Left colon (tissue), 2 donors: ENCODE measurements at places on chromosomes 16 and 17. TPM values are rescaled to one million over a fixed set of nuclear protein-coding genes. Genes with fewer than 3 reads are reported as not detected.
A peak's percentile ranks its signal among the peaks of the same experiment; 100 is the strongest.

DNA sequence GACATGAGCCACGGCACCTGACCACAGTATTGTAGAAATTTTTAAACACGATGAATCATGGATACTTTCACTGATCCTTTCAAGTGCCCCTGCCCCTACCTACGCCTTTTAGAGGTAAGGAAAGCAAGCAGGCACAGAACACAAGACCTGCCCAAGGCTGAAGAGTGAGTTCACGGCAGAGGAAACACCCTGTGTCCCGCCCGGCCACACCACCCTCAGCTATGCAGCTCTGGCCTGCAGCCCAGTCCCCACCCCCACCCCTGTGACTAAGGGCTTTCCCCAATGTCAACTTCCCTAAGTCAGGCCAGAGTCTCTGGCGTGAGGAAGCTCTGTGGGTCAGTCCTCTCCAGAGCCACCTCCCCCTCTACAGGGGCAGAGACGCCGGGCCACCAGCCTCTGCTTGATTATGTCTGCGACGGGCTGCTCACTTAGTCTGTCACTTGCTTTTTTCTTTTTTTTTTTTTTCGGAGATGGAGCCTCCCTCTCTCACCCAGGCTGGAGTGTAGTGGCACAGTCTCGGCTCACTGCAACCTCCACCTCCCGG lies 8.4 kb downstream of the SLC16A5 start:
- DNase-seq: peak; percentile 92

GRCh38 chr17:2138318-2138717 lies 83.4 kb downstream of the HIC1 start:
- peak; percentile 27 for DNase-seq

GRCh38 chr17:80913928-80914821 lies 77.5 kb upstream of the CHMP6 start:
- no peak for DNase-seq

DNA sequence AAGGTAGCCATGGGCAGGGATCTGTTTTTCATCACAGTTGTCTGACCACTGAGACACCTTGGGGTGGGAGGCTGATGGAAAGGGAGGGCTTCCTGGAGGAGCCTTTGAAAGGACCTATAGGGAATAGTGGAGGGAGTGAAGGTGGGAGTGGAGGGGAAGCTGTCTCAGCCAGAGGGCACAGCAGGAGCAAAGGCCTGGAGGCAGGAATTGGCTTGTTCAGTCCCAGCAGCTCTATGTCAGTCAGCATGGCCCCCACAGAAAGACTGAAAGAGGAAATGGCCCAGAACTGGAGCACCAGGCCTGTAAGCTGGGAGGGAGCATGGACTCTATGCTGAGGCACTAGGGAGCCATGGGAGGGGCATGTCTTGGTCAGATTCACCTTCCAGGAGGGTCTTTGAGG lies 12.8 kb upstream of the CBFB start:
- DNase-seq: no peak

DNA sequence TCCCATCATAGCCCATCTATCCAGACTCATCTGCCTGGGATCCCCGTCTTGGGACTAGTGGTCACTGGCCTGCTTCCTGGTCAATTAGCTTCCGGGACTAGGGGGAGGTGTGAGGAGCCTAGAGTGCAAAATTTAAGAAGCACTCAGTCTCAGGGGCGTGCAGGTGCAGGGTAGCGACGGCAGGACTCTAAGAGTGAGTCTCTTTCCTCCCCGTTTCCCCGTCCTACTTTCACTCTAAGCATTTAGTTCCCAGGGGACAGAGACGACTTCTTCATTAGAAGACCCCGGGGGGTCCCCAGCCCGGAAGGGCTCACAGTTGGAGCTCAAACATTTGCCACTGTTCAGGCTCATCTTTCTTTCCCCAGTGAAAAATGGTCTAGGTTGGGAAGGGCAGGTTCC lies 677 bp upstream of the ZNHIT3 start:
- no peak for DNase-seq

DNA sequence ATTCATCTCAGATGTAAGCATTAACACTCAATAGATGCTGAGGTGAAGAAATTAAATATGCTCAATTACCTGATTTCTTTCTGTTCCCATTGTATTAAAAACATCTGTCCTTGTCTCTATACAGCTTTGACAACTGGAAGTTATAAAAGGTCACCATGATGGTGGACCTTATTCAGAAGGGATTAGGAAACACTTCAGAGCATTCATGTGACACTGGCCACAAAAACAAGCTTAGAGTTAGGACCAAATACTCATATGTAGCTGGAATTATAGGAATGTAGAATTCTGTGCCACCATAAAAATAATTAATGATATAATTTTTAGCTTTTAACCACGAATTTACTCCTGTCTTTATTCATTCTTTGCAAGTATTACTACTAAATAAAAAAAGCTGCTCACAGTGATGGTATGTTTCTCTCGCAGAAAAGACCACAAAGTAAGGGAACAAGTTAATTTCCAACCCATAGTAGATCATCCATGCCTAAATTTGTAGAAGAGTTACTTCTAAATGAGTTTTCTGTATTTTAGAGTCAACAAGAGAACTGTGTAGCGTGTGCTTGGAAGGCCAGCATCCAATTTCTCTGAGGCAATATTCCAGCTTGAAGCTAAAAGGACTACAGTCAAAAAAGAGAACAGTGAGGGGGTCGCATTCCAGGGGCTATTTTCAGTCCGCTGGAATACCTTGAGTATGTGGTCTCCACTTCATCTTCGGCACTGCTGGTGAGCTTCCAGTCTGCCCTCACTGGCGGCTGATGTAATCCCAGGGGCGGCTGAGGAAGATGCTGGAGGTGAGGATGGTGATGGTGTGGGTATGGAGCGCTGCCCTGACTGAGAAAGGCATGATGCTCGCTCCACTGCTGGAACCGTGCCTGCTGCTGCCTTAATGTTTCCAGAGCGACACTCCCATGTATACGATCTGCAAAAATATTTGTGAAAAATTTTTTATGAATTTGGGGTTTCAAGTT lies 63.7 kb downstream of the CACNG1 start:
- no peak for DNase-seq

DNA sequence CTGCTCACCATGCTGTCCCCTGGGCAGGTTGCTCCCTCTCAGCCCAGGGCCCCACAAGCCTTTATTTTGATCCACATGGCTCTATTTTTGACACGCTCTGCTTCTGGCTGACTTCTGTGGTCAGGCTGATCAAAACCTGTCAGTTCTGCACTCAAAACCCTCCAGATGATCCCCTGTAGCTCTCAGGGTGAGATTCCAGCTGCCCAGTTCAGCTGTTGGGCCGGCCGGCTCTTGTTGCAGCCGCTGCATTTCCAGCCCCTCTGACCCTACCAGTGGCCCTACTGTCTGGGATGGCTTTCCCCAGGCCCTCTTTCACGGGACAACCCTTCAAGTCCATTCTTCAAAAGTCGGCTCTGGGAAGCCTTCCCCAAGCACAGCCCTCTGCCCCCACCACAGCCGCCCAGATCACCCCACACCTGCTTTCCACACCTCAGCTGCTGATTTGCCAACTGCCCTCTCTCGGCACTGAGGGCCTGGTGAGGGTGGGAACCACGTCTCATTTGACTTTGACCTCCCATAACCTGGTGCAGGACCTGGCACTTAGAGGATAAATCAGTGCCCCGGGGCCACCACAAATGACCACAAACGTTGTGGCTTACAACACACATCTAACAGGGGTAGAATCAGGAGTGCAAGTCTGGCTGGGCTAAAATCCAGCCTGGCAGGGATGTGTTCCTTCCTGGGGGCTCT lies 16.3 kb upstream of the CACNG4 start:
- no peak for DNase-seq

GRCh38 chr17:12995896-12996295 lies 21.9 kb downstream of the ELAC2 start:
- no peak for DNase-seq

GRCh38 chr16:1631931-1632637 lies 19.9 kb downstream of the CRAMP1 start:
- DNase-seq: no peak

DNA sequence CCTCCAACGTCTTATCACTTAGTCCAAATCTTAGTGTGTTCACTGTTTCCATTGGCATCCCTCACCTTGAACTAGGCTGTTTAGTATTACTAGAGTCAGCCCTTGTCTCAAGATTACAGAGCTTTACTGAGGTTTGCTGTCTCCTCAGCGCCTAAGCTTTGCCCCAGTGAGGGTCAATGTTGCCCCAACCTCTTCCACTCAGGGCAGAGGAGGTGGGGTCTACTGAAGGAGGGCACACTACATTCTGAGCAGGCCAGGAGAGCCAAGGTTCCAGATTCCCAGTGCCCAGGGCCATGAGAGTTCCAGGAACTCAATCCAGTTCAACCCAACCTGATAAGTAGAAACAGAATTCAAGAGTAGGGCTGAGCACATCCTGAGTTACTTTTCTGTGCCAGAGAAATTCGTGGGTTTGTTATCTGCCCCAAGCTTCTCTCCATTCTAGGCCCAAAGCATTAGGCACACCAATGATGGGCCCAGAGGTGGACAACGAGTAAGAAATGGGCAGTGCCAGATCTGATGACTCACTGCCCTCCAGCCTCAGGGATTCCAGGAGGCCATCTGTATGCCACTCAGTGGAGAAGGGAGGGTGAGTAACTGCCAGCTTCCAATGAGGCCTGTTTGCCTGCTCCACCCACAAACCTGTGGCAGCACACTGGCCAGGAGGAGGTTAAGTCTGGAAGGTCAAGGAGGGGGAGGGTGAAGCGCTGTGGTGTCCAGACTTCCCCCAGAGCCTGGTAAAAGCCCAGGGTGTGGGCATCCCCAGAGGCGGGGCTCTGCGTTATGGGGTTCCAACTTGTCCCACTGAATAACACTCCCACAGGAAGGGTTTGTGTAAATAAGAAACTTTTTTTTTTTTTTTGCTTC lies 8.2 kb downstream of the TUBG2 start:
- DNase-seq: peak; percentile 80

GRCh38 chr16:73214825-73215677 lies 167.1 kb upstream of the ZFHX3 start:
- DNase-seq: no peak

- DNase-seq: no peak
These were observed 223.1 kb downstream of the SEC14L1 start for GRCh38 chr17:77363821-77364361.

- no peak for DNase-seq
These were observed 267.9 kb downstream of the CPPED1 start for GRCh38 chr16:12535535-12536411.

GRCh38 chr16:49366669-49367068 lies 6.9 kb upstream of the C16orf78 start:
- DNase-seq: no peak

GRCh38 chr16:52123061-52123839 lies 423.7 kb downstream of the TOX3 start:
- DNase-seq: no peak

DNA sequence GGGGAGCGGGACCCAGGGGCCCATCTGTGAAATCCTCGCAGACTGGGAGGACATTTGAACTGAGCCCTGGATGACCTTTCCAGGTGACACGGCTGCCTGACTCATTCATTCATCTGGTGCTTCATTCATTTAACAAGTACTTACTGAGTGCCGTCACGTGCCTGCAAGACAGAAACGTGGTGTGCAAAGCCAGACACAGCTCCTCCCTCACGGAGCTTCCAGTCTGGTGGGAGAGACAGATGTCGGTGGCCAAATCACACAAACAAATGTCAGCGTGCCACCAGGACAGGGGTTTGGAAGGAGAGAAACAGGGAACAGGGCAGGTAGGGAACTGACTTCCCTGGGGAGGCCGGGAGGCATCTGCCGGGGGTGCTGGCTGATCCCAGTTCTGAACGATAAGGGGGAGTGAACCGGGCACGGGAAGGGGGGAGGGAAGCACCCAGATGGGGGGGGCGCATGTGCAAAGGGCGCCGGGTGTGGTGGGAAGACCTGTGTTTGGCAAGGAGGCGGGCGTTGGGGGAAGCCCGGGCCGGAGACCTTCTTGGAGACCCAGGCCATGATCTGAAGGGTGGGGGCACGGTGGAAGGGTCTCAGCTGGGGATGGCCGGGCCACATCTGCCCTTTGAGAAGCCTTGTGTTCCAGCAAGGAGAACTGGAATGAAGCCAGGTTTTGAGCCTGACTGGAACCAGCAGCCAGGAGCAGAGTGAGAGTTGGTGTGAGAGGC lies 93.6 kb upstream of the CIBAR2 start:
- no peak for DNase-seq

DNA sequence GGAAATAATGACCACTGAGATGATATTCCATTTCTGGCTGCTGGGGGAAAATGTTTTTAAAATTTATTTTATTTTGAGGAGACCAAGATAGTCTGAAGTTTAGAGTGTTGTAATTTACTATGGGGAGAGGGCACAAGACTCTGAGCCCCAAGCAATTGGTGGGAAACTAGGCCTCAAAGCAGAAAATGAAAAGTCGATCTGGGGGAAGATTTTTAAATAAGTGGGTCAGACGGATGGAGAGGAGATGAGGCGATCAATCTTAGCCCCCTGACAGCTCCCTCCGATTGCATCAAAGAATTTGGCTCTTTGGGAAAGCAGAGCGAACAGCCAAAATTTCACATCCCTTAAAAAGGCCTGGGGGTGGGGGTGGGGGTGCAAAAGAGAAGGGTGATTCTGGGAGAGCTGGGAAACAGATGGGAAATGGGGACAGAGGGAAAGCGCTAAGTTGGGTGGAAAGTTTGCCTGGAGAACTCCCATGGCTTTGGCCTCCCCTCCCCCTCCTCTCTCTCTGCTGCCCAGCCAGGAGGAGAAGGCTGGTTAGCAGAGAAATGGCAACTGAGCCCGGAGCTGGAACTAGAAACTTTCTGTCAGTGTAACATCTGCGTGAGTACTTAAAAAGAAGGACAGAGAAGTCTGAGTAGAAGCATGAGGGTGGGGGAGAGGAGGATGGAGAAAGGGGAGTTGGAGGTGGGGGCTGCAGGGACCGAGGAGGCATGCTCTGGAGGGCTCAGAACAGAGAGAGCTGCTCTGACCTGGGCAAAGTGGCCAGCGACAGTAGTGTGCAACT lies 1.4 kb upstream of the HOXB2 start:
- DNase-seq: no peak

DNA sequence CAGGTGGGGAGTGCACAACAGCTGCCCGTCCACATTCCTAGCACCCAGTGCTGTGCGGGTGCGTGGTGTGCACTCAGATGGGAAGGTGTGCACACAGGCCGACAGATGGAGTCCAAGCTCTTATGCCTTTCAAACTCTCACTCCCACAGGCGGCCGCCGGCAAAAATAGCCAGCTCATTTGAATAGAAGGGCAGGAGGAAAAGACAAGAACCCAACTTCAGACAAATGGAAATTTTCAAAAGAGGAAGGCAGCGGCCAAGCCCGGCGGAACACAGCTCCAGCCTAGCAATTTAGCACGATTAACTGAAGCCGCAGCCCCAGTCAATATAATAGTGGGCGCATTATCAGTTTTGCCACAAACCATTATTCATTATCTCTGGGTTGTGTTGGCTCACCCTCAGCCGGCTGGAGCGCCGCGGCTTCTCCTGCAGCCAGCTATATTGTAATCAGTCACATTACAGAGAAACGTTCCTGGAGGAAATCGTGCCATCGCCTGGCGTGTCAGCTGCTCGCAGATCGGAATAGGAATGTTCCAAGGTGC lies 103.9 kb upstream of the SEC14L1 start:
- DNase-seq: peak; percentile 9

The SEZ6 gene
- 0.81 TPM for total RNA-seq

The TBC1D3D gene
- 0.53 TPM for total RNA-seq

The GNAO1 gene
- total RNA-seq: 3.6 TPM

The GCSH gene
- total RNA-seq: 14.7 TPM

The PPP1R27 gene
- not detected for total RNA-seq

The CHST5 gene
- total RNA-seq: 115 TPM

The RRAD gene
- 4.4 TPM for total RNA-seq

The CLEC18C gene
- not detected for total RNA-seq
